CD8-positive, alpha-beta memory T cell (primary cell): ENCODE measurements at places on chromosomes 5 and 9. TPM values are rescaled to one million over a fixed set of nuclear protein-coding genes. Genes with fewer than 3 reads are reported as not detected.

DNA sequence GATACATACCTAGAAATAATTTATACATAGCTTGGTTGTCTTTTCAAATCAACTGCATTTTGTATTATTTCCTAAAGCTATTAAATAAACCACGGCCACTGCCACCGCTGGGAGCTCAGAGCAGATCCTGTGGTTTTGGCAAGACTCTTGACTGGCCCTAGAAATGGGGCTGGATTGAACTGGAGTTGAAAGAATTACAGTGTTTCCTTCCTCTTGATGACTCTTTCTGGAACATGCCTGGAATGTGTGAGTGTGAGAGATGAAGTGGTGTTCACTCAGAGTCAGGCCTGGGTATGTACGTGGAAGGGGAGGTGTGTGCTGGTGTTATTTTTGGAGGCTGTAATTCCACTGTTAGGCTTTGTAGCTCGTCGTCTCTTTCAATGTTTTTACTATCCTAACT, 45.9 kb downstream of the TEK start:
- DNase-seq, result no peak
- H3K36me3 ChIP-seq, result no peaks in the 10 kb centered on the region
- no peak overlapping the region for H3K27ac ChIP-seq
- H3K27me3 ChIP-seq, result no peaks in the 10 kb centered on the region

- H3K36me3 ChIP-seq, result peaks cover 4% of the 10 kb centered on the region
- H3K27ac ChIP-seq, result no peak overlapping the region
- no peak overlapping the region for H3K4me3 ChIP-seq
- H3K4me1 ChIP-seq, result peaks cover 10% of the 10 kb centered on the region
These were observed 1.0 kb downstream of the FAM200C start for GRCh38 chr5:160398806-160399205.

Gene SOHLH1
- total RNA-seq, result not detected

Gene LRRC70
- total RNA-seq, result 0.13 TPM
